ENCODE measurements at places on chromosomes 6 and 20. TPM values are rescaled to one million over a fixed set of nuclear protein-coding genes. Genes with fewer than 3 reads are reported as not detected.

The PI3 gene
- not detected for total RNA-seq

The PM20D2 gene
- 2.0 TPM for total RNA-seq

The HSPA12B gene
- 0.46 TPM for total RNA-seq

The KCNG1 gene
- 16.7 TPM for total RNA-seq

The HLA-DOA gene
- total RNA-seq: under 0.01 TPM

The TBXT gene
- not detected for total RNA-seq

The RIPPLY2 gene
- total RNA-seq: 0.28 TPM

The BPI gene
- not detected for total RNA-seq

The PERP gene
- total RNA-seq: 20.8 TPM

The SLC32A1 gene
- not detected for total RNA-seq

The DEFB126 gene
- total RNA-seq: not detected

The FKBP1C gene
- total RNA-seq: 0.57 TPM

The UNC5CL gene
- total RNA-seq: 0.09 TPM

The C20orf202 gene
- total RNA-seq: not detected

The CAGE1 gene
- 0.09 TPM for total RNA-seq

The NT5E gene
- 363 TPM for total RNA-seq

The DNMT3B gene
- 0.85 TPM for total RNA-seq

The KCNK16 gene
- total RNA-seq: not detected

The PTCRA gene
- not detected for total RNA-seq

The C20orf173 gene
- total RNA-seq: not detected

The SPATA2 gene
- 0.83 TPM for total RNA-seq

The SLC4A11 gene
- 1.0 TPM for total RNA-seq

The COL21A1 gene
- 6.7 TPM for total RNA-seq

The RGL2 gene
- total RNA-seq: 17.9 TPM

The DDO gene
- total RNA-seq: 1.3 TPM

The SLC16A10 gene
- total RNA-seq: not detected

The MUCL3 gene
- total RNA-seq: not detected

The SFT2D1 gene
- total RNA-seq: 44.4 TPM

The C6orf120 gene
- total RNA-seq: 40.5 TPM

The PTK6 gene
- under 0.01 TPM for total RNA-seq

The ADGRF5 gene
- total RNA-seq: 0.14 TPM

The GTSF1L gene
- not detected for total RNA-seq

The SLC22A23 gene
- total RNA-seq: 9.2 TPM

The RCAN2 gene
- total RNA-seq: 3.7 TPM

The RAD21L1 gene
- total RNA-seq: 0.14 TPM

The KCNK15 gene
- 0.28 TPM for total RNA-seq

The SLC17A2 gene
- not detected for total RNA-seq

The PNLDC1 gene
- not detected for total RNA-seq

The LPA gene
- not detected for total RNA-seq

The HTR1E gene
- total RNA-seq: not detected

The TREML4 gene
- total RNA-seq: 0.14 TPM

The SPDEF gene
- under 0.01 TPM for total RNA-seq

The HNF4A gene
- total RNA-seq: not detected

The DEFB110 gene
- not detected for total RNA-seq

The TCP11 gene
- not detected for total RNA-seq

The IFNGR1 gene
- 79.0 TPM for total RNA-seq

The LY6G6F gene
- total RNA-seq: not detected

The GRIK2 gene
- 3.5 TPM for total RNA-seq

The NRSN1 gene
- total RNA-seq: not detected

The RRAGD gene
- total RNA-seq: 0.14 TPM

The BFSP1 gene
- total RNA-seq: 2.8 TPM

All from smooth muscle cell of bladder (primary cell).